ENCODE measurements at places on chromosomes 6 and 20.
A peak's percentile ranks its signal among the peaks of the same experiment; 100 is the strongest.

DNA sequence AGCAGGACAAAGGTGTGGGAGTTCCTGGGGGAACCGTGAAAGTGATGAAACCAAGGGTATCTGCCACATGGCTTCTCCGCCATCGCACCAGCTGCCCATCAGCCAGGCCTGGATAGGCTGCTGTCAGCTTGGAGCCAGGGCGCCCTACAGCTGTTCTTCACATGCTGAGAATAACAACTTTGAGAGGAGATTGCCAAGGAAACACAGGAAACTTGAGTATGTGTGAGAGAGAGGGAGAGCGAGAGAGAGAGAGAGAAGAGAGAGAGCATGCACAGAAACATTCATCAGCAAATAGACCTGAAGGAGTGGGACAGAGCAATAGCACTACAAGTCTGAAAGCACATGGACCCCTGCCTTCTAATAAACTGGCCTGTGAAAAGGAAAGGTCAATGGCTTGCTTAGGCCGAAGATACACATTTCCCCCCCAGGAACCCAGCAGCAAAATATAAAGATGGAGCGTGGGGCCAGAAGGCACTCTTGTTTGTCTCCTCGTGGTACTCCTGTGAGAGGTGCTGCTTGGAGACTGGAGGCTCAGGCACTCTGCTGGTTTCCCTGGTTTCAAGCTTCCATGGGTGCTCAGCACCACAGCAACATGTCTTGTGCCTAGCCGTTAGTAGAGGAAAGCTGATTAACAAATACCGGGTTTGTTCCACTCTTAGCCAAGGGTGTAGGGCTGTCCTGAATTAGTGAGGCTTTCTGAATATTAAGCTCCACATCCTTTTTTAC lies 53.0 kb downstream of the SNAP25 start:
- peak; percentile 14 for DNase-seq

DNA sequence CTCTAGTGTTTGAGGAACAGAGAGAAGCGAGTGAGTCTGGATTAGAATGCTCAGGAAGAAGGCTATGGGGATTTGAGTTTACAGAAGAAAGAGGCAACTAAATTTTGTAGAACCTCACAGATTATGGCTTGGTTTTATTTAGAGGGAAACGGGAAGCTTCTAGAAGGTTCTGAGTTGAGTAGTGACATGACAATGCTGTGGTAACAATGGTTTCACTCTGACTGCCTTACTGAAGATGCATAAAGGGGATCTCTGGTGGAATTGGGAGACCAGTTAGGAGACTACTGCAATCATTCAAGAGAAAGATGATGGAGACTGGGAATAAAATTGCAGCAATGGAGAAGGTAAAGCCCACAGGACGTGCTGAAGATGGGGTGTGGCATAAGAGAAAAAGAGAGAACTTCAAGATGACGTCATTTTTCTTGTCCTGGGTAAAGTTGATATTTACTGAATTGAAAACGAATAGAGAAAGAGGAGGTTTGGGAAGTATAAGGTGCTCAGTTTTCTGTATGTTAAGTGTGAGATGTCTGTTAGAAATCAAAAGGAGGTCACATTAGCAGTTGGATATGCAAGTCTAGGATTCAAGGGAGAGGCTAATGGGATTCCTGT lies 710.1 kb upstream of the NRSN1 start:
- DNase-seq: no peak

GRCh38 chr6:148432462-148433195 lies 90.0 kb downstream of the SASH1 start:
- no peak for DNase-seq

GRCh38 chr6:108699290-108700041 lies 138.7 kb downstream of the FOXO3 start:
- DNase-seq: no peak

GRCh38 chr6:31727717-31728671 lies 1.1 kb downstream of the DDAH2 start:
- no peak for DNase-seq

GRCh38 chr6:14450578-14450977 lies 333.0 kb downstream of the CD83 start:
- DNase-seq: no peak

DNA sequence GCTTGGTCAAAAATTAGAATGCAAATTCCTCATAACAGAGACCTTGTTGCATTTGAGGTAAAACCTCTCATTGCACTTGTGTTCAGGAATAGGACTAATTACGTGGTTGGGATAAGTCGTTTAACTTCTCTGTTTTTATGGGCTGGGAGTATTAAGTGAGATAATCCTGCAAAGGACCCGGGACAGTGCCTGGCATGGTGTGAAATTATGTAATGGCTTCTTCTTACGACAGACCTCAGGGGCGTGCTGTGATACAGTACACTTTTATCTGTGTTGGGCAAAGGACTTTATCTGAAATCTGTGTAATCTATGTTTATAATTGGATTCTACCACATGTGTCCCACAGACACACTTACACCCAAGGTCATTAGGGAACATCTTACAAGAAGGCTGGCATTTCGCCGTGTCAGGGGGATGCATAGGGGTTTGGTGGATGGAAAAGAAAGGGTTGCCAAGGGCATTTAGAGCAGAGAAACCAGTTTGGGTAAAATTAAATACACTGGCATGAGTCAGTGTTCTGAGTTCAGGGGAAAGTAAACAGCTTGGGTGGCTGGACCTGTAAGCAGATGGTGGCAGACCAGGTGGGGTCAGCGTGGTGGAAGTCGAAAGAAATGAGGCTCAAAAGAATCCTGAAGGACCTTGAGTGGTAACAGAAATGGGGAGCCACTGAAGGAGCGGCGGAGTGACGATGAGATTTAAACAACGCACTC lies 17.2 kb upstream of the RTF2 start:
- no peak for DNase-seq

- DNase-seq: no peak
Observed at GRCh38 chr20:52389606-52390005, 198.0 kb upstream of the ZFP64 start.

GRCh38 chr6:8020083-8020482 lies 44.1 kb downstream of the BLOC1S5 start:
- no peak for DNase-seq

GRCh38 chr6:145569140-145569539 lies 166.2 kb downstream of the EPM2A start:
- no peak for DNase-seq

DNA sequence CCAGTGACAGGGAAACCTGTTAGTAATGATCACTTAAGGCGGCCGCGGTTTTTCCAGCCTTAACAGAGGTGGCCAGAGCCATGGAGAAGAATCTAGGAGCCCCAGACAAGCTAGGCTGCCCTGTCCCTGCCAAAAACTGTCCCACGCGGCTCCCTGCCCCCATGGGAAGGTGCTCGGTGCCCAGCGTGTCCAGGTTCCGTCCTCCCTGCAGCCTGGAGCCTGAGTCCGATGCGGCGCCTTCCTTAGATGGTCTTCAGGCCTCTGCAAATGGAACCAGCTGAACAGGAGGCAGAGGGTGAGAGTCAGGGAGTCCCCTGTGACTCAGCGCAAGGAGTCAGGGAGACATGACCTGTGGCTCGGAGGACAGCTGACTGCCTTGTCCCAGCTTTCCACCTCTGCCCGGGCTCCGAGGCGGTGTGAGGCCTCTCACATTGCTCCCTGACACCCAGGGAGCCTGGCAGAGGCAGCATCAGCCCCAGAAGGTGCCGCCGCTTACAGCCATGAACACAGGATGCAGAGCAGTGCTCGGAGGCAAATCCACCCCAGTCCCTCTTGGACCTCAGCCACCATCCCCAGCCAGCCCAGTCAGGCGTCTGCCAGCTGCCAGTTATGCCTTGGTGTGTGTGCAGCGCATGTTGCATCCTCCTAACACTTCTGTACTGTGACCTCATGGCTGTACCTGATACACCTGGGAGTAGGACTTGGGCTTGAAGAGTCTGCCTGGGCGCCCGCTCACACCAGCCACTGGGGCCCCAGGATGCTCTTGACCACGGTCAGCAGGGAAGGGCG lies 377.7 kb downstream of the CDH4 start:
- DNase-seq: no peak

DNA sequence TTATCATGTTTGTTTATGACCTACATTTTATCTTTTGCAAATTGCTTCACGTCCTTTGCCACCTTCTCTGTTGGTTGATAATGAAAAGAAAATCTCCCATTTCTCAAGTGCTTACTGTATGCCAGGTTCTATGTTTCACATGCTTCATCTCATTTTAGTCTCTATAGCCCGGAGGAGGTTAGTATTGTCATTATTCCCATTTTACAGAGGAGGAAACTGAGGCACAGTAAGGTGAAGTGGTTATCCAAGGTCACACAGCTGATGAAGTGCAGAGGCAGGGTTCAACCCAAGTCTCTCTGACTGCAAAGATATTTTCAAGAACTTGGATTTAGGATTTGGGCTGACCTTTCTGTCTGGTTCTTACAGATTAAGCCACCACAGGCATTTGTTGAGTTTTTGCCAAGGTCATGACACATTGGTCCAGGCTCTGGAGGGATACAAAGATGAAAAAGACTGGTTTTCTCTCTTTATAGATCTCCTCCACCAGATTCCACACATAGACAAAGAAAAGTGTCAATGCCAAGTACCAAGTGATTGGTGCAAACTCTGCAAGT lies 20.6 kb downstream of the CNBD2 start:
- DNase-seq: no peak

DNA sequence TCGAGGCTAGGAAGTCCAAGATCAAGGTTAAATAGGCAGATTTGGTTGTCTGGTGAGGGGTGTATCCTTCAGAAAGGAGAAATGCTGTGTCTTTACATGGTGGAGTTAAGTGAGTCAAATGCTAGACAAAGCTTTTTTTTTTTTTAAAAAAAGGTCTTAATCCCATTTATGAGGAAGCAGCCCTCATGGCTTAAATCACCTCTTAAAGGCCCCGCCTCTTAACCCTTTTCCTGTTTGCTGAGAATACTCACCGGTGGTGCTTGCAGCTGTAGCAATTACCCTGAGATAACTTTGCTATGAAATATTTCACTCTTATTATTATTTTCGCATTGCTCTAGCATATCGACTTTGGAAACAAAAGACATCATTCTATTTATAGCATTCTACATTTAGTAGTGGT lies 30.8 kb downstream of the FBXO30 start:
- DNase-seq: no peak

- no peak for DNase-seq
Observed at GRCh38 chr20:41072915-41073314, 44.3 kb downstream of the TOP1 start.

- no peak for DNase-seq
Observed at GRCh38 chr6:11055127-11055627, 11.1 kb upstream of the ELOVL2 start.

DNA sequence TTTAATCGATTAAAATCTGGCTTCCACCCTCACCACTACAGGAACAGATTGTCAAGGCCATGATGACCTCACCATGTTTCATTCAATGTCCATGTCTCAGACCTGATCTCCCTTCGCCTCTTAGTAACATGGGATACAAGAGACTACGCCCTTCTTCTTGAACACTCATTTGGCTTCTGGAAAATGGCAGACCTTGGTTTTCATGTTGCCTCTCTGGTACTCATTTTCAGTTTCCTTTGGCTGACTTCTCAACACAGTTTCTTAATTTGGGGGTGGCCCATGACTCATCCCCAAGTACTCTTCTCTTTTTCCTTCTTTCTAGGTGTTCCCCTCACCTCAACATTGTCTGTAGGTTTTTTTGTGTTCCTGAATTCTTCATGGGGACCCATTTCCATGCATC lies 22.7 kb downstream of the TMX4 start:
- DNase-seq: no peak

DNA sequence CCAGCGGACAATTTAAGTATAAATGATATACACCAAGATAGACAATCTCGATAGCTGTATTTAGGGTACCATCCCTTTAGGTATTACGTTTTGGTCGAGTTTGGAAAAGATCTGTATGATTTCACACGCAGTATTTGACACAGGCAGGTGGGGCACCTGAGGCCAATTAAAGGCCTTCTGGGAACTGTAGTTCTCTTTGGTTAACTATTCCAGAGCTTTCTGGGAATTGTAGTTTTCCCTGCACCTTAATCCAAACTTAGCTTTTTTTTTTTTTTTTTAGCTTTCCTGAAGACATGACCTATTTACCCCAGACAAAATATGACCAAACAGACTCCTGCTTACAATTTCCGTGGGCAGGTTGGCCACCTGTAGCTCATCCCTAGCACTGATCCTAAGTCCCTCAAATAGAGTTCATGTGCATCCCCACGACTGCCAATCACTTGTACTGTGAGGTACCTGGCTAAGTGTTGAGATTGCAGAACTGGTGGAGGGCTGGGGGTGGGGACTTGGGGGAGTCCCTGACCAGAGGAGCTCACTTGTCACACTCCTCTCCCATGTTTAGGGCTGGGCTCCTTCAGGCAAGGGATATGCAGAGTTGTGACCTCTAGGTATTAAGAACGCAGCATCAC lies 999 bp upstream of the EHMT2 start:
- DNase-seq: no peak

- DNase-seq: no peak
Observed at GRCh38 chr6:47690791-47691190, 7.6 kb upstream of the ADGRF4 start.

DNA sequence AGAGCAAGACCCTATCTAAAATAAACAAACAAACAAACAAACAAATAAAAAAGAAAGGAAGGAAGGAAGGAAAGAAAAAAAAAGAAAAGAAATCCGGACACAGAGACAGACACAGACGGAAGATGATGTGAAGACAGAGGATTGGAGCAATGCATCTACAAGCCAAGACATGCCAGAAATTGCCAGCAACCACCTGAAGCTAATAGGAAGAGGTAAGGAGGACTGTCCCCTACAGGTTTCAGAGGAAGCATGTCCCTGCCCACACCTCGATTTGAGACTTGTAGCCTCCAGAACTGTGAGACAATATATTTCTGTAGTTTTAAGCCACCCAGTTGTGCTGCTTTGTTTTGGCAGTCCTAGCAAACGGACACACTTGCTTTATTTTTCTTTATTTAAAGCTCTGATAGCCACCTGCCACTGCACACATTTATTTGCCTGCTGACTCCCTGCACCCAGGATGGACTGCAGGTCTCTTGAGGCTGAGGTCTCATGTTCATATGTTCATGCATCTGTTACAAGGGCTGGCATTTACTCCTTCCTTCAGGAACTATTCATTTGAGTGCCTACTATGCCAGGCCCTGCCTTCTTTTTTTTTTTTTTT lies 20.7 kb upstream of the ZMYND8 start:
- DNase-seq: no peak

DNA sequence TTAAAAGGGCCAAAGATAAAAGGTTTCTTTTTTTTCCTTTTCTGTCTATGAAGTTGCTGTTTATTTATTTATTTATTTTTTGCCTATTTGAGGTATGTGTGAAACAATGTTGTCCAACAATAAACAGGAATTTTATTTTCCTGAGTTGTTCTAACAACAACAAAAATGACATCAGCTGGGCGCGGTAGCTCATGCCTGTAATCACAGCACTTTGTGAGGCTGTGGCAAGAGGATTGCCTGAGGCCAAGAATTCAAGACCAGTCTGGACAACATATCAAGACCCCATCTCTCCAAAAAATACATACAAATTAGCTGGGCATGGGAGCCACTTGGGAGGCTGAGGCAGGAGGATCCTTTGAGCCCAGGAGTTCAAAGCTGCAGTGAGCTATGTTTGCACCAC lies 44.1 kb downstream of the MGME1 start:
- DNase-seq: no peak

DNA sequence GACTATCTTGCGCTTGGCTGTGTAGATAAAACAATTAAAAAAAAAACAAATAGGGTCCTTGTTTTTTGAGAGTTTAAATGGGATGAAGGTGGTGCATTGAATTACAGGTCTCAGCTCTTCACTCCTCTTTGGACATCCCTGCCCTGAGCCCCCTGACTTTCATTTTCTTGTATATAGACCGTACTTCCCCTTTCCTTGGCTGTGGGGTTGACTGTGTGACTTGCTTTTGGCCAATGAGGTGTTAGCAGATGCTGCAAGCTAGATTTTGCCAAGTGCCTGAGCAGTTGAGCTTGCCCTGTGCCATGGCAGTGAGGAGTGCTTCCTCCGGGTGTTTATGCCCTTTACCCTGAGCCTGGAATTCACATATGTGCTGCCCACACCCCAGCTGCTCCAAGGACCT lies 386.1 kb upstream of the ZFP64 start:
- no peak for DNase-seq
